OCI-M1 (cell line): ENCODE measurements at places on chromosomes 2 and 18.
A peak's percentile ranks its signal among the peaks of the same experiment; 100 is the strongest.

DNA sequence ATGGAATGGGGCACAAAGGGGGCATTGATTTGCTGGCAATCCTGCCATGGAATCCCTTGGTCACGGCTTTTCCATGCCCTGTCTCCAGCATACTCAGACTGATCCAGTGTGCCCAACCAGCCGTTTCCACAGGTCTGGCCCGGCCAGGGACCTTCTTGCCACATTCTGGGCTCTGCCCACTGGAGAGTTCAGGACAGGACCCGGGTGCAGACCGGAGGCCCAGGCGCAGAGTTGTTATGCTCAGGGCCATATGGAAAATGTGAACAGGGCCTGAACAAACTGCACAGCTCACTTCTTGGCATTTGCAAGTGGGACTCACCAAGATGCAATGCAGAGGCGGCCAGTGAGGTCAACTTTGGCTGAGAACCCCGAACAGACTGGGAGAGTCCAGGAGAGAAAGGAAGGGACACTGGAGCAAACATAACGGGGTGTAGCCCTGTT, 15.6 kb upstream of the ASAP2 start:
- DNase-seq, result no peak

- no peak for DNase-seq
Observed at GRCh38 chr2:234880551-234881211, 71.1 kb upstream of the SH3BP4 start.

DNA sequence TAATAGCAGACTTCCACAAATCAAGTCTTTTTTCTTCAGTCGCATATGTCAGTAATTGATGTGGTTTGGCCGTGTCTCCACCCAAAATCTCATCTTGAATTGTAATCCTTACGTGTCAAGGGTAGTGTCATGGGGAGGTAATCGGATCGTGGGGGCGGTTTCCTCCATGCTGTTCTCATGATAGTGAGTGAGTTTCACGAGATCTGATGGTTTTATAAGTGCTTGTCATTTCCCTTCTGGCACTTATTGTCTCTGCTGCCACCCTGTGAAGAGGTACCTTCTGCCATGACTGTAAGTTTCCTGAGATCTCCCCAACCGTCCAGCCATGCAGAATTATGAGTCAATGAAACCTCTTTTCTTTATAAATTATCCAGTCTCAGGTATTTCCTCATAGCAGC, 478.8 kb downstream of the PTPRM start:
- no peak for DNase-seq

DNA sequence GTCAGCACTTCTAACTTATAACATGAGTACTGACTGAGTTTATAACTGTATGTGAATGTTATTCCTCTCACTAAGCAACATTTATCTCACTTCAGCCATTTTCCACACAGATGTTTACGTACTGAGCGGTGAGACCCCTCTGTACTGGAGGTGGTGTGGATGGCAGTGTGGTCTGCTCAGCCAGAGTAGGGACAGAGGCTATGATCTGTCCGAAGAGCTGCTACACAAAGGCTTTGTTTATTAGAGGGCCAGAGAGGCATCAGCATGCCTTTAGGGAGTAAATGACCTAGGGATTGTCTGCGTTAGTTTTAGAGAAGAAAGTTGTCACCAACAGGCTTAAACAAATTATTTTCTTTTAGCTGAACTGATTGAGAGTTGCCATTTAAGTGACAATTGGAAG, 23.2 kb upstream of the TACR1 start:
- no peak for DNase-seq

DNA sequence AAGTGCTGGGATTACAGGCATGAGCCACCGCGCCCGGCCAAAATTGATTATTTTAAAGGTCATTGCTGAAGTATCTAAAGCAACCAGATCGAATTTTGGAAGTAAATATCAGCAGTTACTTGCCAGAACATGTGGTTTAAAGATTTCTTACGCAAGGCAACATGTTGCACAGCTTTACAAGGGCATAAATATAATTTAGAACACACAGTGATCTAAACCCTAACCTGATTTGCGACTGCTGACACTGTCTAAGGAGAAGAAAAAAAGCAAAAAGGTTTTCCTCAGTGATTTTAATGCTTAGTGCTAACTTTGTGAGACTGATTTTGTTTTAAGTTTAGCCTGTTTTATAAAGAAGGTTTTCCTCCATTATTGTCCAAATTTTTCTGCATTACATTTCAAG, 569.9 kb upstream of the LINC00305 start:
- DNase-seq, result no peak

GRCh38 chr18:77074431-77074830, 58.2 kb downstream of the MBP start:
- DNase-seq, result no peak

DNA sequence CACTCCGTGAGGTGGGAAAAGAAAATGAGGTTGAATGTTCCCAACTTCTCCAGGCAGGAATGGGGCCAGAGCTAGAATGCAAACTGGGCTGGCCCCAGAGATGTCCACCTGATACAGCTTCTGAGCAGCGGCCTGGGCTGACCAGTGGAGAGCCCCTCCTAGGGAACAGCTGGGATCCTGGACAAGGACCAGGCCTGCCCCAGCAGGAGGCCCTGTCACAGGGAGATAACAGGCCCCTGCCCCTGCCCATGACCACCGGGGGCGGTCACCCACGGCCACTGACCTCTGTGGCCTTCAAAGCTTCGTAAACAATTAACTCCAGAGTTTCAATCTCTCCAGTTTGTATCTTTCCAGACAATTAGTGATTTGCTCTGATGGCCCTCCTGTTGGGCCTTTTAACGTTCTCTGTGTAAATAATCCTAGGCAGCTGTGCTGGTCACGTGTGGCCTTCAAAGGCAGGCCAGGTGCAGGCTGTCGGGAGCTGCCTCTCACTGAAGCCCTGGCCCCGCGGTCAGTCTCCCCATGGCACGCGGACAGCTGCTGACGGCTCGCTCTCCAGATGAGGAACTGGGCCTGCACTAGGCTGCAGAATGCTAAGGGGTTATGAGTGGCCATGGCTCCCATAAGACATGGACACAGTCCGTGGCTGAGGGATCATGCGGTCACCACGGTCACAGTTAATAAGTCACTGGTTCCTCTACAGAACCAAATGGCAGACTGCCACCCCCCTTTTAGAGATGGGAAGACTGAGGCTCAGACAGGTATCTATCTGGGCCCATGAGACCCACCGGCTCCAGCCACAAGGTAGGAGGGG, 9.2 kb downstream of the HS6ST1 start:
- no peak for DNase-seq

DNA sequence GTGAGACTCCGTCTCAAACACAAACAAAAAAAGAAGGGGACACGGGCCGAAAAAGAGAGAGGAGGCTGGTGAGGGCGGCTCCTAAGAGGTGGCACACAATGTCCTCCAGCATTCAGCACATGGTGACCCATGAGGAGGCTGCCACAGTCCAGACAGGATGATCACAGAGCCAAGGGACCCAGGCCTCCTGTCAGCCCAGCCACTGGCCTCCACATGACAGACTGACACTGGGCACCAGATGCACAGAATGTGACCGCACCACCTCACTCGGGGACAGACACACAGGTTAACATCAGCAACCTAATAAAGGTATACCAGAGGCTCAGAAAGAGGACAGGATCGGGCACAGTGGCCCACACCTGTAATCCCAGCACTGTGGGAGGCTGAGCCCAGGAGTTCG, 21.0 kb downstream of the PASK start:
- no peak for DNase-seq

GRCh38 chr18:48402953-48403352, 6.2 kb downstream of the ZBTB7C start:
- no peak for DNase-seq

GRCh38 chr2:137969418-137969765, 5.1 kb downstream of the HNMT start:
- DNase-seq, result peak; percentile 70

DNA sequence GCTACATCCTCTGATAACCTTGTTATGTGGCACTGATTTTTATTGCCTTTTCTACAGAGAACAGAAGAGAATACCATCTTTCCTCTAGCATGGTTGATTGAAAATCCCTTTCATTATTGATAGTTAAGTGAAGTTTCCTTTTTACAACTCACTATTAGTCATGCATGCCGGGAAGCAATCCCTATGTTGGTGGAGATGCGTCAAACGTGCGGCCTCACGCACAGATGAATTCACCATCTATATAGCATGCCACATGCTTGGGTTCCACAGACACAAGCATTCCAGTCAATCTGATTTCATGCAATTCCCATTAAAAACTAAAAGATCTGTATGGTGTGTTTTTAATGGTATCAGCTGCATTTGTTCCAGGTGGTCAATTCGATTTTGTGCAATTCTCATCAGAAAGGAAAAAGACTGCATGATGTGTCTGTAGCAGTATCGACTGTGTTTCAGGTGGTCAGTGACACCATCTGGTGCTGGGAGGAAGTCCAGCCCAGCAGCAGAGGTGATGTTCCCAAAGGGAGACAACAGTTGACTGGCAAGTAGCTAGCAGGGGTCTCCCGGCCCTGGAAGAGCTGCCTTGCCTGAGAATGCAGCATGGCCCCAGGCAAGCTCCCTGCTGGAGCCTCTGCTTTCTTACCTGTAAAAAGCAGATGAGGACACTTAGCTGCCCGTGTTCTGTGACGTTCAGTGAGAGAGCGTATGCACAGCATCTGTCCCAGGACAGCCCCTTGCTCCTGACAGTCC, 151.3 kb upstream of the NCK2 start:
- no peak for DNase-seq

GRCh38 chr2:144091622-144092021, 428.3 kb downstream of the ZEB2 start:
- no peak for DNase-seq

DNA sequence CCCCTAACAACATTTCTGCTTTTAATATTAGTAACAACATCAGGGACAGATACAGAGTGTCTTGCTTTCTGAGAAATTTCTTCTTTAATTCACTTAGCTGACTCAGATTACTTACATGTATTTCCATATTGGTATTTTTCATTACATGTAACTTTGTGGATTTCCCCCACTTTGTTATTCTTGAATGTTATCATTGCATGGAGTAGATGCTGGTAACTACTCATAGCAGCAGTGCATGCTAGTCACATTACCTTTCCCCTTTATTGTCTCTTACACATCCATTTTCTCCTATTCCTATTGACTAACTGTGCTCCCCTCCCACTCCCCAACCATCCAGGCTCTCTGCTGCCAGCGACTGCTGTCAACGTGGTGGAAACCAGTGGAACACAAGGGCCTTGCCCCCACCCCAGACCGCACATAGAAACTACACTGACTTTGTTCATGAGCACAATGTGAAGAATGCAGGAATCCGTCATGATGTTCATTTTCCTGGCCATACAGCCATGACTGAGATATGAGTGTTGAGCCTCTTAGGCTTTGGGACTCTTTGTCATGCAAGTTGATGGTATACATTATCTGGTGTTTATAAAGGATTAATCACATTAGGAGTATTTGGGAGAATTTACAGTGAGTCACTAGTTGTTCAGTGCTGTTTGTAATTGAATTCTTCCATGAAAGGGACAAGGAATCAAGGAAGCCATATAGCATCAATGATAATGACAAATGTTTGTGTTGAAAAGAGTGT, 91.0 kb downstream of the EPB41L5 start:
- DNase-seq, result no peak
